ENCODE measurements at places on chromosomes 1 and 21.

GRCh38 chr1:76993036-76993435 lies 125.8 kb downstream of the ST6GALNAC5 start:
- DNase-seq, result no peak

GRCh38 chr1:175482071-175482451 lies 261.3 kb downstream of the TNR start:
- no peak for DNase-seq

DNA sequence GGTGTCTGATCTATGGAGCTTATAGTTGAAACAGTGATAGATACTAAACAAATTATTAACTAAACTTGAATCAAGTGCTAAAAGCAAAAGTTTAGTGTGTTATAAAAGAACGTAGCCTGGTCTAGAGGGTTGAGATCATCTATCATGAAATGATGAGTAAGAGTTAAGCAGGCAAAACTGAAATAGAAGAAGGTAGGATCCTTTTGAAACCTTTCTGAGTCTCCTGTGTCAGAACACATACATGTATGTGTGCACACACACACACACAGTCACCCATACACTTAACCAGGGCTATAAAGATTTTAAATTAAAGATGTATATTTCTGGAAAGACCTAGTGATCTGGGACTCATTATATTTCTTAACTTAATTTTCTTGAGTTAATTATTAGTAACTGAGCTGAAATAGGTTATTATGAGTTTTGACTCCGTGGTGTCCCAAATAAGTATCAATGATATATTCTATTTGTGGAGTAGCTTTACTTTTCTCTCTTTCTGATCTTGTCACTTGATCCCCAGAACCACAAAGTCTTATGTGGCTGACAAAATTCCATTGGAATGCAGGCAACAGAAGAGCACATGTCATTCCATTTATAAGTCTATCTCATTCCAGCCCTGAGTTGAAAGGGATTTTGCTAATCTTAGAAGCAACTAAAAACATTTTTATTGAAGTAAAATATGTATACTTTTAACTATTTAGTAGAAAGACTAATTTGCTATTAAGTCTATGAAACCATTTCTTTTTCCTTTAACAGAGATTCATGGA lies 70.7 kb downstream of the PRRX1 start:
- DNase-seq, result no peak

GRCh38 chr1:97088391-97088790 lies 366.8 kb downstream of the PTBP2 start:
- DNase-seq, result no peak

DNA sequence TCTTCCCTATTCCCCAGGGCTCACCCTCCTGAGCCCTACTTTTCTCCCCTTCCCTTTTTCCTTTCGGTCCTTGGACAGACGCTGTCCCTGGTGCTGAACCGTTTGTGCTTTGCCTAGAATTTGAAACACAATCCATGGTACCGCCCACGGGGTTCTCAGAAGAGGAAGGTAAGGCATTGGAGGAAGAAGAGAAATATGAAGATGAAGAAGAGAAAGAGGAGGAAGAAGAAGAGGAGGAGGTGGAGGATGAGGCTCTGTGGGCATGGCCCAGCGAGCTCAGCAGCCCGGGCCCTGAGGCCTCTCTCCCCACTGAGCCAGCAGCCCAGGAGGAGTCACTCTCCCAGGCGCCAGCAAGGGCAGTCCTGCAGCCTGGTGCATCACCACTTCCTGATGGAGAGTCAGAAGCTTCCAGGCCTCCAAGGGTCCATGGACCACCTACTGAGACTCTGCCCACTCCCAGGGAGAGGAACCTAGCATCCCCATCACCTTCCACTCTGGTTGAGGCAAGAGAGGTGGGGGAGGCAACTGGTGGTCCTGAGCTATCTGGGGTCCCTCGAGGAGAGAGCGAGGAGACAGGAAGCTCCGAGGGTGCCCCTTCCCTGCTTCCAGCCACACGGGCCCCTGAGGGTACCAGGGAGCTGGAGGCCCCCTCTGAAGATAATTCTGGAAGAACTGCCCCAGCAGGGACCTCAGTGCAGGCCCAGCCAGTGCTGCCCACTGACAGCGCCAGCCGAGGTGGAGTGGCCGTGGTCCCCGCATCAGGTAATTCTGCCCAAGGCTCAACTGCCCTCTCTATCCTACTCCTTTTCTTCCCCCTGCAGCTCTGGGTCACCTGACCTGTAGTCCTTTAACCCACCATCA lies 10.4 kb downstream of the BCAN start:
- no peak for DNase-seq

- no peak for DNase-seq
Observed at GRCh38 chr1:48233666-48234485, 11.4 kb downstream of the SLC5A9 start.

- DNase-seq, result no peak
Observed at GRCh38 chr21:26948194-26948593, 18.7 kb downstream of the ADAMTS5 start.

- DNase-seq, result no peak
Observed at GRCh38 chr1:92136341-92136740, 56.2 kb downstream of the BTBD8 start.

DNA sequence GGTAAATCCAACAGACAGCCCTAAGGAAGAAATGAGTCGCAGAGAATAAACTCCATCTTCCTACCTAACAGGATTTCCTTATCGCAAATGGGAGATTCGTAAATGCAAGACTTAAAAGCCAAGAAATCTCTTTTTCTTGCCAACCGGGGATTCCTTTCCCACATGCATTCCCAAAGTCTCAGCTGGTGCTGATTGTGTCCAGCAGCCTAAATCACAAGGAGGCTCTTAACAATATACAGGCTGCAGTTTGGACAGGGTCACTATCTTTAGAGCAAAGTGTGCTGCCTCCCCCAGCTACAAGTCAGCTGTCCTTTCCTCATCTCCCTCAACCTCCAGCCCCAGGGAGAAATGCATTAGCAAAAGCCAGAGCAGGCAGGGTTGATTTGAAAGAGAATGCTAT lies 189.8 kb upstream of the PLXNA2 start:
- no peak for DNase-seq

DNA sequence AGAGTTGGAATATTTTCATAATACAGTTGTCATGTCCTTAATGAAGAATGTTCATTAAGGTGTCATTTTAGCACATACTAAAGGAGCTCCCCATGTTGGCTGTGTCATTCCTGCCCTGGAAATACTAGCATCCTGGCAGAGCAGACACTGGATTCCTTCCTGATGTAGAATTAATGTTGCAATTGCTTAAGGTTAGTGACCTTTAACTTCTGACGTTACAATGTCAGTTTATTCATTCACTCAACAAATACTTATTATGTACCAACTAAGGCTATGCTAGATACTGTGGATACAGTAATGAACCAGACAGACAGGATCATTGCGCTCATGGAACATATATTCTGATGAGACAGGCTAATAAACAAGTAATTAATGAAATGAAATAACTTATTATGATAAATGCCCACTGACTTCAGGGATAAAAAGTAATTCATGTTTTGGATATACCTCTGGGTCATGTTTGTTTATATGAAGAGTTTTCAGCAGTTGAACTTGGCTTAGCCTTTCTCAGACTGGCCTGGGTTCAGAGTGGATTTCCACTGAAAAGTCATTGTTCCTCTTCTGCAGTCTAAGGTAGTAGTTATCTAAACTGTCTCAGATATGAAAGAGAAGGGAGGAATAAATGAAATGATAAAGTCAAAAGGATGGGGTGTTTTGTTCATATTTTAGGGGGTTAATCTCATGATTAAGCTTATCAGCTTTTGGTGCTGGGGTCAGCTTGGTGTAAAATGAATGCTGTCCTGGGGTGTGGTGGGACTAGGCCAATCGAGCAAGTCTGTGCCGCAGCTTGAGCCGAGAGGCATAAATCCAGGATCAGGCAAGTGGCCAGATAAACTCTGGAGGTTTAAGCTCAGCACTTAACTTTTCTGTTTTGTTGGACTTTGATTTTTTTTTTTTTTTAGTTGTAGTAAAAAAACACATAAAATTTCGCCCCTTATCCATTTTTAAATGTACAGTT lies 43.3 kb upstream of the KCNQ4 start:
- peak; percentile 32 for DNase-seq

DNA sequence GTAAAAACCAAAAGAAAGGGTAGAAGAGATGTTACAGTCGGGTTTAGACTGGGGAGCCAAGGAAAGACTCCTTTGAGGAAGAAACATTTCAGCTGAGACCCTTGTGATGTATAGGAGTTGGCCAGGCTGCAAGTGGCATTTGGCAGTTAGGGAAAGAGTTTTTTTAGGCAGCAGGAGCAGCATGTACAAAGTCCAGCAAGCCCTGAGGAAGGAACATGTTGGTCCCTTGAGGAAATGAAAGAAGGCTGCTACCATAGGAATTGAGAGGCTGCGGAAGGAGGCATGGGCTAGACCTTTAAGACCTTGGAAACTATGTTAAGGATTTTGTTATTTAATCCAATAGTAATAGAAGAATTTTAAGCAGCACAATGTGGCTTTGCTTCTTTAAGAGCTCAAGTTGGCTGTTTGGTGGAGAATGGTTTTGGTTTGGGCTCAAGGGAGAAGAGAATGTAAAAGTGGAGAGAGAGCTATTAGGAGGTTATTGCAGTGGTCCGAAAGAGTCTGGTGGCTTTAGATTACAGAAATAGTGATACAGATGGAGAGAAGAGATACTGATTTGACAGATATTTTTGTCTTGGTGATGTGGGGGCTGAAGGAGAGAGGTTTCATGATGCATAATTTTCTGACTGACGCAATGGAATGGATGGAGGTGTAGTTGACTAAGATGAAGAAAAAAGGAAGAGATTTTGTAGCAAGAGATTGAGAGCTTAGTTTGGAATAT lies 26.6 kb downstream of the SMAP2 start:
- no peak for DNase-seq

DNA sequence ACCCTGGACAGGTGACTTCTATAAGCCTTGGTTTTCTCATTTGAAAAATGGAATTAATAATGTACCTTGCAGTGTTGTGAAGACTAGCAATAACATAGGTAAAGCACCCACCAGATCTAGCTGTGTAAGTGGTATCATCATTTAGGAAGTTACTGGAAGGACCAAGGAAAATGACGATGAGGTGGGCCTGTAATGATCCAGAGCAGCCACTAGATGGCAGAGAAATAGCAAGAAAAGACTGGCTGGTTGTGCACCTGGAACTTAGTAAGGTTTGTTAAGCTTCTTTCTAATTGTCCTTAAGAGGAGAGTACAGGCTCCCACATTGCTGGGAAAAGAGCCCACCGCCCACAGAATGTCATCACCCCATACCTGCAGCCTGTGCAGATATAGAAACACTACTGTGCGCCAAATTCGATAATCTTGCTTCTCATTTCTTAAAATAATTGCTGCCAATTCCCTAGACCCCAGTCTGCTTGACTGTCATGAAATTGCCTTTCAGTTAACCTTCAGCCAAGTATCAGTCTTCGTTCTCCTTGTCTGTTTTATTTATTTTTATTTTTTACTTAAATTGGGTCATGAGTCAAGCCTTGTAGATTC lies 37.2 kb downstream of the WNT4 start:
- peak; percentile 49 for DNase-seq

- DNase-seq, result no peak
Observed at GRCh38 chr1:231507476-231508355, 20.8 kb upstream of the TSNAX start.

DNA sequence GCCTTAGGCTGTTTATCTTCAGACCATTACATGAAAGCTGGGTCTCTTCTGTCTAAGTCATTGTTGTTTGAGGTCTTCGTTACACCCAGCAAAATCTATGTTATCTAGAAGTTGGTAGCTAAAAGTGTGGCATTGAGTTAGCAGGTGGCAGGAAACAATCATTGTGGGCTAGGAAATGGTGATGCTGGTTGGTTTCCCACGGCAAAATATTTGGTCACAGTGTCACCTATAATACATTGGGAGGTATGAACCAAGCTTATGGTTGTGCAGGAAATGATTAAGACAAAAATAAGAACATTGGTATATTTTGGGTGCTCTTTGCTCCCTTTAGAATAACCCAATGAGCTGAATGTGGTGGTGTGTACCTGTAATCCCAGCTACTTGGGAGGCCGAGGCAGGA lies 169.7 kb downstream of the TRIM33 start:
- DNase-seq, result no peak

GRCh38 chr1:201625226-201625761 lies 86.4 kb downstream of the NAV1 start:
- DNase-seq, result peak; percentile 43

DNA sequence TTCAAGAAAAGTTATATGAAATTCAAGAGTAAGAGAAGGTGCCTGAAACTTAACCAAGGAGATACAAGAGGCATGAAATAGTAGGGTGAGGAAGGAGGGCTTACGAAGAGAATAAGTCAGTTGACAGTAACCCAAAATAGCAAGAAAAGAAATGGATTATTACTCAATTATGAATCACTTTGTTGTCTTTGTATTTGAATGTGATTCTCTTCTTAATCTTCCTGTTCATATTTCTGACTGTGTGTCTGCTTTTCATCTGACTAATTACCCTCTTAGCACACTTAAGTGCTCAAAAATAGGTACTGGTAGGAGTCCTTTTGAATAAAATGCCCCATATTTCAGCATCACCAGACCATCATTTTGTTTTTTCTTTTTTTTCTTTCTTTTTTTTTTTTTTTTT lies 39.4 kb downstream of the GLMN start:
- no peak for DNase-seq

DNA sequence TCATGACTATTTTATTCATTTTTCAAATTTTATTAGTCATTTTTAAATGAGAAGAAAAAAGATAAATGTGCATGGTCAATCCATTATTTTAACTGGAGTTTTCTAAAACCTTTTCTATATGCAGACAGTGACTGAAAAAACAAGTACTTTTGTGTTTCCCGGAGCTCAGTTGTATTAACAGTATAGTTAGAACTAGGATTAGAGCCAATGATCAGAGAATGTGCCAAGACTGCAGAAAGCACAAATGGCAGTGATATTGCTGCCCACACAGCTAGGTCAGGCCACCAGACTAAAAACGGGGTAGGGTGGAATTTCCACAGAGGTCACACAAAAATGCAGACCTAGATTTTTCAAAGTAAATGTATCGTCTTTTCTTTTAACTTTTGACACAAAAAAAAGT lies 163.1 kb upstream of the GRIK3 start:
- no peak for DNase-seq

DNA sequence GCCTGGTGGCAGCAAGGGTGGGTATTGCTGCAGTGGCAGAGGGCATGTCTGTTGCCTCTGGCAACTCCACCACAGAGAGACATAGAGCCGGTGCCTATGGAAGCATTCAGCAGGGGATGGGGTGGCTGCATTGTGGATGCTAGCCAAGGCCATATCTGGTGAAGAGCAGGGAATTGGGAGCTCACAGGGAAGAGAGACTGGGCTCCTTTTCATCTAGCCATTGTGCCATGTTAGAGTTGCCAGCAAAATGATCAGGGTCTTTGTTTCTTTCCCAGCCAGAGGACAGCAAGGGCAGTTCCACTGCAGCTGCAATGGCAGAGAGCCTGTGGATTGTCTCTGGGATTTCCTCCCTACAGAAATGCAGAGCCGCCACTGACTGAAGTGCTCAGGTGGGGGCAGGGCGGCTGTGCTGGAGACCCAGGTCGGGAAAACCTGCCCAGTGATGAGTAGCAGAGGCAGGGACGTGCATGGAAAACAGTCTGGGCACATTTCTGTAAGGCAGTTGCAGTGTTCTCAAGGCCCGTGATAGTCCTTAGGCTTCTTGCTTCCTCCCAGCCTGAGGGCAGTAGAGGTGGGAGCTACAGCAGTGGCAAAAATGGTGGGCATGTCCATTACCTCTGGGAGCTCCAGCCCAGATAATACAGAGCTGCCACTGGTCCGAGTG lies 40.2 kb upstream of the CYP4X1 start:
- no peak for DNase-seq
